ENCODE measurements at places on chromosomes 5 and 9. TPM values are rescaled to one million over a fixed set of nuclear protein-coding genes. Genes with fewer than 3 reads are reported as not detected.

The LAMC3 gene
- 9.9 TPM for total RNA-seq

The ALDH7A1 gene
- 84.9 TPM for total RNA-seq

The SLC6A3 gene
- 2.7 TPM for total RNA-seq

The AK8 gene
- 2.1 TPM for total RNA-seq

The NAIP gene
- total RNA-seq, result 32.2 TPM

The NFIB gene
- 115 TPM for total RNA-seq

Data from camera-type eye (tissue), 1 donor.